NCI-H526 (cell line): ENCODE measurements at places on chromosomes 7 and 10.

GRCh38 chr7:29139796-29140195 is 6.5 kb downstream of the CPVL start:
- no peak for DNase-seq

- DNase-seq = no peak
Measured at GRCh38 chr10:14022954-14023672, 307.6 kb downstream of the FRMD4A start.

DNA sequence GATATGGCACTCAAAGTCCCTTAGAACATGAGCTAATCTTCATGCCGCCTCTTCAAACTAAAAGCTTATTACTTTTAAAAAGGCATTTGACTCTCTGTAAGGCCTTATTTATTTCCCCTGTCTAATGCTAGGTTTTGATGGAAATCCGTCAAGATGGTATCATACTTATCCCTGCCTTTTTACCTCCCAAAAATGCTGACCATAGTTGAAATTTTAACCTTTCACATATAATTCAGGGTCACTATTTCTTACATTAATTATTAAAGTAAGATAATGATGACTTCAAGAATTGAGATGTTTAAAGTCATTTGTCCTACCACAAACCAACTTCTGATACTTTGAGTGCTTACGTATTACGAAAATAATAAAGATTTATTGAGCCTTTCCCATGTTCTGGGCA is 12.3 kb upstream of the OSBPL3 start:
- DNase-seq = no peak

GRCh38 chr10:124669141-124669823 is 74.9 kb downstream of the FAM53B start:
- DNase-seq = no peak

GRCh38 chr7:128299109-128299607 is 44.5 kb downstream of the RBM28 start:
- DNase-seq = peak; percentile 81

GRCh38 chr10:54854389-54854788 is 53.4 kb upstream of the PCDH15 start:
- no peak for DNase-seq

GRCh38 chr10:71397296-71398212 is 834 bp downstream of the CDH23 start:
- DNase-seq = peak; percentile 12

DNA sequence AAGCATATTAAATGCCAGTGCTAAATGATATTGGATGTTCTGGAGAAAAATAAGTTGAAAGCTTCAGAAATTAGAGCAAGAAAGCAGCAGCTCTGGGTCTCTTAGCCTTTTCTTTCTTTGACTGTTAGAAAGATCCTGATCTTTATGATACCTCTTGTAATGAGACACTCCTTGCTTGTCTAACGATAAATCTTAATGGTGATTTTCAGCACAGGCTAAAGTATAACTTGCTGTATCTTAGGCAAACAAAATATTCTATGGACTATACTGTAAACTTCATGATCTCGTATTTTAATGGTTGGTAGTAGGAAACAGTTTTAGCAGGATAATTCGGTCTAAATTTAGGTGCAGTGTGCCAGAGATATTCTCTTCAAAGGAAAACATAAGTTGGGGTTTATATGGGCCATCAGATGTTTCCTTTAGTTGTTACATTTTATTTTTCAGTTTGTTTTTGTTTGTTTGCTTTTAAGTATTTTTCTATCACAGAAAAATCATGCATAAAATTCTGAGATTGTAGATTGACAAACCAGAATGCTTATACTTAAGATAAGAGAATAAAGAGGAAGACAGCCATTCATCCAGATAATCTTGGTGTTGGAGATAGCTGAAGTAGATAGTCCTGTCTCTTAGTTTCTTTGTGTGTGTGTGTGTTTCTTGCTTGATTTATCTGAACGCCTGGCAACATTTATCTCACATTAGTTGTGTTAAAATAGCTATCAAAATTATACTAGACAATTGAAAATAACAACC is 4.7 kb downstream of the CASD1 start:
- no peak for DNase-seq

GRCh38 chr7:49852619-49853462 is 79.4 kb downstream of the VWC2 start:
- DNase-seq = peak; percentile 80

- peak; percentile 38 for DNase-seq
Measured at GRCh38 chr10:51699145-51699474, 285 bp downstream of the CSTF2T start.

DNA sequence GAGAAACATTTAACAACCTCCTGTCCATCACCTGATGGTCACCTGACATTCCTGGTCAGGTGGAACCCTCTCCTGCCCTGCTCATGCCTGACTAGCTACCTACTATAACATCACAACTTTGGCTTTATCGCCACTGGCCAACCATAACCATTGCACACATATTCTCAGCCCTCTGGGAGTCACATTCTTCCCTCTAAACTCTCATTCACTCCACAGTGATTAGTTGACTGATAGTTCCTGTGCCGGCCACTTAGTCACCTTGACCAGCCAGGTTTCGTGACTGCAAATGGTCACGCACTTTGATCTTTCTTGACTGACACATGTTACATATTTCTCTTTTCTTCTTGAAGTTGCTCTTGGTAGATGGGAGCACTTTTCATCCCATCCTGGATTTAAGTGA is 50.1 kb downstream of the GNAI1 start:
- no peak for DNase-seq

DNA sequence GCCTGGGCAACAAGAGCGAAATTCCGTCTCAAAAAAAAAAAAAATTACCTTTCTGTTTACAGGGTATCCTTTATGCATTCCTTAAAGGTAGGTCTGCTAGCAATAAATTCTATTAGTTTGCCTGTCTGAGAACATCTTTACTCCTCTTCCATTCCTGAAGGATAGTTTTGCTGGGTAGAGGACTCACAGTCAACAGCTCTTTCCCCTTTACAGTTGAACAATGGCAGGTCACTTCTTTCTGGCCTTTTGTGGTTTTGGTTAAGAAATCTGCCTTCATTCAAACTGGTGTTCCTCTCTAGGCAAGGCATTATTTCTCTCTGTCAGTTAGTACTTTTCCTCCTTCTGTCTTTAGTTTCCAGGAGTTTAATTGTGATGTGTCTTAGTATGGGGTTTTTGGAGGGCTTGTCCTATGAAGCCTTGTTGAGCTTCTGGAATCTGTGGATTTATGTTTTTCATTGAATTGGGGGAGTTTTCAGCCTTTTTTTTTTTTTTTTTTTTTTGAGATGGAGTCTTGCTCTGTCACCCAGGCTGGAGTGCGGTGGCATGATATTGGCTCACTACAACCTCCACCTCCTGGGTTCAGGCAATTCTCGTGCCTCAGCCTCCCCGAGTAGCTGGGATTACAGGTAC is 4.8 kb upstream of the DNAAF5 start:
- no peak for DNase-seq

DNA sequence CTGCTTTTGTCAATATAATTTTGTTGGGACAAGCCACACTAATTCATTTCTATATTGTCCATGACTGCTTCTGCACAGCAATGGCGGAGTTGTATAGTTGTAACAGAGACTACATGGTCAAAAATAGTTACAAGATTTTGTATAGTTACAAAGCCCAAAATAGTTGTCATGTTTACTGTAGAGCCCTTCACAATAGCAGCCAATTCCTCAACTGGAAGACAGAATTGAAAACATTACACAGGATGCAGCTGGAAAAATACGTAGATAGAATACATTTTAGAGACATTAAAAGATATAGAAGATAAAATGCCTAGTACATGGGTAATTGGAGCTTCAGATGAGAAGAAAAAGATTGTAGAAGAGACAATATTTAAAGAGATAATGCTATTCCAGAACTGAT is 156.4 kb upstream of the FEZF1 start:
- no peak for DNase-seq

- no peak for DNase-seq
Measured at GRCh38 chr7:149620961-149621360, 123.4 kb upstream of the ZNF746 start.

DNA sequence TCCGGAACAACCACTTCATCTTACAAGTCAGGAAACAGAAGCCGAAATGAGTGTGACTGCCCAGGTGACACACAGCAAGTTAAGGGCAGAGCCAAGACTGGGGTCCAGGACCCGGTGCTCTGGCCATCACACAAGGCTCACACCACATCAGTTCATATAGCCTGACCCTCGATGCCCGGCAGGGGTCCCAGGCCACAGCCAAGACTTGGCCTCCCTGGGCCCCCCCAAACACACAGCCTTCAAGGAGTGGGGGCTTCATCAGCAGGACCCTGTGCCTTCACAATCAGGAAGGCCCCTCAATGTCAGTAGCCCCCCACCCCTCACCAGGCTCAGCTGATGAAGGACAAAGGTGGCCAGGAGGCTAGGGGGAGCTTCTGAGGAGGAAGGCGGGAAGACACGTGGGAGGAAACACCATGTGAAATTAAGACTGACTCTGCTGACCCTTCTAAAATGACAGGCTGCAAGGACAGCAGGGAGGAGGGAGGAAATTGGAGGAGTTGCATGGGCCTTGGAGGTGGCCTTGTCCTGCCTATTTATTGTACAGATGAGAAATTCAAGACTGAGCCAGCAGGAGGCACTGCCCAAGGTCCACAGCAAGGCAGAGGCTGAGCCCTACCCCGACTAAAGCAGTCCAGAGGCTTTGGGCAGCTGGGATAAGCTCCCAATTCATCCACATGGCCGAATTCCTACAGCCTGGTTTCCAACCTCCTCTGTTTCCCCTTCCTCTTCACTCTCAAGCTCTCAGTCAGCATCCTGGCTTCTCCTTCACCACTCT is 216.1 kb upstream of the ZMIZ1 start:
- no peak for DNase-seq

DNA sequence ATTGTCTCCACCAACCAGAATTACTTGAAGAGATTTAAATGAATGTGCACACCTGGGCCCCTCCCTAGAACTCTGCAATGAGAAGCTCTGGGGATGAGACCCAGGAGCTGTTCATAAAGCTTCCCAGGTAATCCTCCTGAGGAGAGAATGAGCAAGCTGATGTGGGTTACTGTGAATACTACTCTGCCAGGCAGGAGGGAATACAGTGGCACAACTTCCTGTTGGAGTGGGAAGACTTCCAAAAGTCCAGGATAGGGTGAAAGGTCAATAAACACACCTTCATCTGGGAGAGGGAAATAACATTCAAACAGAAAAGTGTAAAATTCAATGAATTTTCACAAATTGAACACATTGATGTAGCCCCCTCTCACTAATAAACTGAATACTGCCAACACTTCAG is 351.4 kb downstream of the ABCA13 start:
- no peak for DNase-seq

- DNase-seq = no peak
Measured at GRCh38 chr7:127514499-127514898, 70.9 kb downstream of the GCC1 start.

DNA sequence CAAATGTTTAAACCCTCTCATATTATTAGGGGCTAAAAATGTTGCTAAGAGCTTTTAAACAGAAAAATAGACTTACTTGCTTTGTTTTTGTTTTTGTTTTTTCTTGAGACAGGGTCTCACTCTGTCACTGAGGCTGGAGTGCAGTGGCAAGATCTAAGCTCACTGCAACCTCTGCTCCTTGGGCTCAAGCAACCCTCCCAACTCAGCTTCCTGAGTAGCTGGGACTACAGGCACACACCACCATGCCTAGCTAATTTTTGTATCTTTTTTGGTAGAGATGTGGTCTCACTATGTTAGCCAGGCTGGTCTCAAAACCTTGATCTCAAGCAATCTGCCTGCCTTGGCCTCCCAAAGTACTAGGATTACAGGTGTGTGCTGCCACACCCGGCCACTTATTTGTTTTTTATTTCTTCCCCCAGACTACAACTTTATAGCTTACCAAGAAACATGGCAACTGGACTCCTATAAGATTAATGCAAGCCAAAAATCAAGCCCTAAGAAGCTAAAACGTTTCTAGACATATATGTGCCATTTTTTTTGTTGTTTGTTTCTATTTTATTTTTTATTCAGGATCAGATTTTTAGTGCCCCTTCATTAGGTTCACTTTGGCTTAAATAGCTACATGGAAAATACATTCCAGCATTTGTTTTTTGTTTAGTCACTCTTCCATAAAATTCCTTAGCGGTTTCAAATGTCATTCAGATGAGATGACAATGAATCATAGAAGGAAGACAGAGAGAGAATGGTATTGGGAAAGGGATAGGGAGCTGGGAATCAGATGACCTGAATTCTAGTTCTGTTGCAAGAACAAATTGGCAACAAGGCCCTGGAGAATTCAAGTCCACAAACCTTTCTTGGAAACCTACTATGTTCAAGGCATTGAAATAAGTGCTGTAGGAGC is 163.4 kb upstream of the MKLN1 start:
- DNase-seq = no peak

GRCh38 chr10:72851509-72851908 is 42.0 kb upstream of the OIT3 start:
- DNase-seq = no peak

DNA sequence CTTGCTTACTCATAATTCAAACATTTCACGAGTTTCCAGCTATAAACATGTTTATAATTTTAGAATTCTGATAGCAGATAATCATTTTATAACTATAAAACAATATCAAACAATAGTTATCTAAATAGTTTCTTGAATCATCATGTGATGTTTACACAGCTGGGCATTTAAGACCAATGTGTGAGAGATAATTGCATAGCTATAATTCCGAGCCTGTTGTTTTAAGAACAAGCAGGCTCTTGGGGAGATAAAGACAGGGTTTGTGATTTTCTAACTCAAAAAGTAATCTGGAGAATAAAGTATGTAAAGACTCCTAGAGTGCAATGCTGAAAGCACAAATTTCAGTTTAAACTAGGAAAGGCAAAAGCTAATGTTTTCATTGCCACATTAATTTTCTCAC is 331.2 kb downstream of the LRRTM3 start:
- no peak for DNase-seq

DNA sequence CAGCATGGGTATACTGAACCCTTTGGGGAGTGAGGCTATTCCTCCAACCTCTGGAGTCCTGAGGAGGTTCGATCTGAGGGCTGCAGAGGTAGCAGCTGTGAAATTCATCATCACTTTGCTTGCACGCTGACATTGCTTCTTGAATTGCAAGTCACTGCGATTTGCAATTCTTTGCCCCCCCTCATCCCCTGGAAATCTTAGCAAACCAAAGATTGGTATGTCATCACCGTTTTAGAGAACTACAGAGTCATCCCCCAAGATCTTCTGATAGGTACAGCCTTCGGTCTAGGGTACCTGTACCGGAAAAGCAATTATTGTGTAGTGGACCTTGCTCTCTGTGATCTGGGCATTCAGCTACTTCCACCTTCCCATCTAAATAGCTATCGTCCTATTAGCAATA is 192.6 kb downstream of the KLF6 start:
- no peak for DNase-seq

DNA sequence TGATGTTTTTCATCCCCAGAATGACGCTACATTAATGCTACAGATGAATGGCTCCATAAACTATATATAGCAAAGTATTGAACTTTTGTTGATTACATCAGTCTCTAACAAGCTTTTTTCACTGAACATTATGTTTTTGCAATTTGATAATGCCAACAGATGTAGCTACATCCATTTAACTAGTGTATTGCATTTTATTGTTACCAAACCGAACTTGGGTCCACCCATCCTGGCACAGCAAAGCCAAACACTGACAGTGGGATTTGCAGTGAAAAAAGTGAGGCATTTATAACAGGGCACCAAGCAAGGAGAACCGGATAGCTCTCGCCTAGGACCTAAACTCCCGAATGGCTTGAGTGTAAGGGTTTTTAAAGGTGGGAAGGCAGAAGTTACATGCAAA is 182.8 kb upstream of the TNS3 start:
- DNase-seq = no peak
